K562 (cell line): ENCODE measurements at places on chromosomes 13 and 19.

- no peak for DNase-seq
Measured at GRCh38 chr19:10285393-10285792, 1.4 kb upstream of the ICAM4 start.

DNA sequence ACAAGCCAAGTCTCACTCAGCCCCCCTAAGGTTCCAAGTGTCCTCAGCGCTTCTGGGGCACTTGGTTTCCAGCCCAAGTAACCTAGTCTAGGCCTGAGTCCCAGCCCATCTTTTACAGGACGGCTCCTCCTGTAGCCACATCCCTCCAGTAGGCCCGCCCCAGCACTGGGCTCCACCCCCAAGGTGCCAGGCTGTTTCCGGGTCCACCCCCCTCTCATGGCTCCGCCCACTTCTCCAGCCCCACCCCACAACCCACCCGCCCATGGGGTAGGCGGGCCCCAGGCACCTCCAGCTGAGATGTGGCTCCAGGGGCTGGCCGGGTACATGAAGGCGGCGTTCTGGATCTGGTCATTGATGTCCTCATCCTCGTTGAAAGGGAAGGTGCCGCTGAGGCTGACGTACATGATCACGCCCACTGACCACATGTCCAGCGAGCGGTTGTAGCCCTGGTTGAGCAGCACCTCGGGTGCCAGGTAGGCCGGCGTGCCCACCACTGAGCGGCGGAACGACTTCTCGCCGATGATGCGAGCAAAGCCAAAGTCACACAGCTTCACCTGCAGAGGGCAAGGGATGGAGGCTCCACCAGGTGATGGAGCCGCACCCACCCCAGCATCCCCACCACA is 17.2 kb upstream of the DACT3 start:
- DNase-seq, result peak; percentile 99

GRCh38 chr13:23007426-23007825 is 173.4 kb upstream of the SGCG start:
- no peak for DNase-seq

DNA sequence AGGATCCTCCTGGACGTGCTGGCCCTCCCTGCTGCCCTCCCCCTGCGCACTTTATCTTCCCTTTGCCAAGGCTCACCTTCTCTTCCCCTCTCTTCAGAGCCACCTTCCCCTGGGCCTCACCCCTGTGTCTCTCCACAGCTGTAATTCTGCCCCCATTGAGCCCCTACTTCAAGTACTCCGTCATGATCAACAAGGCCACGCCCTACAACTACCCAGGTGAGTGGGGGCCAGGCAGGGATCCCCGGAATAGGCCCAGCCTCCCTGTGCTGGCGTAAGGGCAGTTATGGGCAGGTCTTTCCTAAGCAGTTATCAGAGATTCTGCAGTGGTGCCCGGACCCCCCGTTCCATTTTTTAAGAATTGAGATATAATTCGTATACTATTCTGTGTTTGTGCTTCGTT is 3.1 kb downstream of the NDUFA3 start:
- DNase-seq, result peak; percentile 13

- peak; percentile 99 for DNase-seq
Measured at GRCh38 chr19:7919610-7920518, at the start of gene SNAPC2. Gene SNAPC2 (plus strand): TSS chr19:7920338. CDS start chr19:7920367, 29 bp downstream.

DNA sequence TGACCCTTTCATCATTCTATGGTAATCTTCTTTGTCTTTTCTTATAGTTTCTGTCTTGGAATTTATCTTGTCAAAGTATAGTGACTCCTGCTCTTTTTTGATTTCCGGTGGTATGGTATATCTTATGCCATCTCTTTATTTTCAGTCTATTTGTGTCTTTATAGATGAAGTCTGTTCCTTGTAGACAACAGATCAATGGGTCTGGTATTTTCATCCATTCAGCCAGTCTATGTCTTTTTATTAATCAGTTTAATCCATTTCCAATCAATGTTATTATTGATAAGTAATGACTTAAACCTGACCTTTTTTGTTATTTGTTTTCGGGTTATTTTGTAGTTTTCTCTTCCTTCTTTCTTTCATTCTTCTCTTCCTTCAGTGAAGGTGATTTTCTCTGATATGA is 495.9 kb upstream of the PCDH9 start:
- DNase-seq, result no peak

GRCh38 chr19:46630586-46631205 is 5.3 kb downstream of the GNG8 start:
- DNase-seq, result no peak
